ENCODE measurements at places on chromosomes 11 and 22.

DNA sequence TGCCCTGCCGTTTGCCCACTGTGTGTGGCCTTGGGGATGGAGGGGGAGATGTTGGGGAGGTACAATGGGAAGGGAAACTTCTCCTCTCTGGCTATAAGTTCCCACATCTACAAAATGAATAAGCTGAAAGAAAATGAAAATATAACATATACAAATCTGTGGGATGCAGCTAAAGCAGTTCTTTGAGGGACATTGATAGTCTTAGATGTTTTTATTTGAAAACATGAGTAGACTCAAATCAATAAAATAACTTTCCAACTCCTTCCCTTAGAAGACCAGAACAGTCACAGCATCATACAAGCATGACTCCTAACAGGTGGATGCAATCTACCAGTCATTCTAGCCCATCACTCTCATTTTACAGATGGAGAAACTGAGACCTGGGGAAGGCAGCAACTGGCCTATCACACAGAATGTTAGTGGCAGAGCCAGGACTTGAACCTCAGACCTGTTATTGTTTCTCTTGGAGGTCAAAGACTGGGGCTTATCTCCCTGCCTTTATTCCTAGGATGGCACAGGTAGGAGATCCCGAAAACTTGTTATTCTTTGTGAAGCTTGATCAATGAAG, 25.2 kb upstream of the CCDC86 start:
- DNase-seq: no peak

DNA sequence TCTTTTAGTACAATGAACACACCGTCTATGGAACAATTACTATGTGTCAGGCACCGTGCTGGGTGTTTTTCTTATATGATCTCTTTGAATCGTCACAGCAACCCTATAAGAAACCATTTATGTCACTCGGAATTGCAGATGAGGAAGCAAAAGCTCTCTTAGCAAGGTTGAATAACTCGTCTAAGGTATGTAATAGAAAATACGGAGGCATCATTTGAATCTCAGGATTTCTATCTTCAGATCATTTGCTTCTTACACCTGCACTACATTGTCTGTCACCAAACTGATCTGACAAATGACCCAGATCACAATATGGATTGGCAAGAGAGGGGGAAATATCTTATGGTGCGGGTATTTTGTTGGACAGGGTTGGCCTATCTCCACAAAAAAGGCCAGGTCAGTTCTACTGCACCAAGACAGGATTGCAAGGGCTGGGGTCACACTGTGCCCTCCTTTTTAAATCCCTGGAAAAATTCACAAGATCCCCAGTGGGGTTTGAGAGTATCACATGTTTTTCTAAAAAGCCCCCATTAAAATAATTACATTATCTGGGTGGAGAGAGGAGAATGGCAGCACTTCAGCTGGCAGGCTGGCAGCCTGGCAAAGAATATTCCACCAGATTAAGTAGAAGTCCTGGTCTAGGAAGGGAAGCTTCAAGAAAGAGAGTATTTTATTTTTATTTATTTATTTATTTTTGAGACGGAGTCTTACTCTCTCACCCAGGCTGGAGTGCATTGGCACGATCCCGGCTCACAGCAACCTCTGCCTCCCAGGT, 110.7 kb upstream of the CLMP start:
- DNase-seq: no peak

- no peak for DNase-seq
Measured at GRCh38 chr11:120280600-120281051, 40.7 kb downstream of the POU2F3 start.

DNA sequence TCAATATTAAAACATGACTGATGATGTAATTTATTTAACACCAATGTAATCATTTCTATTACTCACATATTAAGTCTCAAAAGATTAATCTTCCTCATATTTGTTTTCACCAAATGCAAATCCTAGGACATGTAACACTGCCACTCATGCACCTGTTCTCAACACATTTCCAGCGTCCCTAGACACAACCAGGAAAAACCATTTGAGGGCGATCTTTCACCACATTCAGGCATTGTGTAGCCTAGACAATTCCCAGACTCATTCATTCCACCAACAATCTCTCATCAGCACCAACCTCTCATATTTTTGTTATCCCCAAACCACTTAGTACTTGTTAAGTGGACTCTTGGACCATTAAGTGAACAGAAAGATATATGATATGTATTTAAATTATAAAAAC, 66.1 kb downstream of the SLC36A4 start:
- no peak for DNase-seq

DNA sequence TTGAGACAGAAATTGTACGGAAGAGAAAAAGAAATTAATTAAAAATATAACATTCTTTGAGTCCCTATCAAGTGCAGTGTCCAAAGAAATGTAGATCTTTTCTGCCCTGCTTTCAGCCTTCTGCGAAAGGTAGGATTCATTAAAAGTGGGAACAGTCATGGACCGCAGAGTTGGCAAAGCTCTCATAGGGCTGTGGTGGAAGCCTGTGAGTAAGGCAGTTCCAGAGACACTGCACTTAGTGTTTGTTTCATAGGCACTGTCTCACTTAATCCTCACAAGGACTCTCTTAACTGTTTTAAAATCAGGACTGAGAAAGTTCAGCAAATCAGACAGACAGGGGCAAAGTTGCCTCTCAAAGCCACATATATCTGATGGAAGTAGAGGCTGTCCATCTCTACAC, 5.5 kb downstream of the MRGPRX2 start:
- no peak for DNase-seq

Data from stimulated activated CD8-positive, alpha-beta memory T cell treated with anti-CD3 and anti-CD28 coated beads, Interleukin-7, amount 100 ng/mL, for 24 hours (primary cell).